Activated T-helper 1 cell treated with anti-CD3 and anti-CD28 coated beads, Interleukin-12 subunit alpha, Interleukin-12 subunit beta, Interleukin-2, Interleukin-4 antibody, amounts not matched to agents 30 ng/mL and 10 ng/mL and 1 ng/mL, durations not matched to agents 14 hours and 24 hours and 36 hours (primary cell): ENCODE measurements at places on chromosomes 2 and 18. TPM values are rescaled to one million over a fixed set of nuclear protein-coding genes. Genes with fewer than 3 reads are reported as not detected.

Gene ANKRD36C
- total RNA-seq, result 52.9 and 56.9 TPM in 2 replicates

GRCh38 chr2:159497847-159498246 lies 118.5 kb downstream of the BAZ2B start:
- no peak for DNase-seq
- H3K27ac ChIP-seq, result no peak overlapping the region
- peaks cover 11% of the 10 kb centered on the region for H3K4me1 ChIP-seq
- H3K27me3 ChIP-seq, result no peaks in the 10 kb centered on the region

Gene FOSL2
- 54.9 and 55.0 TPM in 2 replicates for total RNA-seq

Gene DNAH6
- 0.12 and 0.16 TPM in 2 replicates for total RNA-seq

Gene CDH7
- not detected in 2 replicates for total RNA-seq

DNA sequence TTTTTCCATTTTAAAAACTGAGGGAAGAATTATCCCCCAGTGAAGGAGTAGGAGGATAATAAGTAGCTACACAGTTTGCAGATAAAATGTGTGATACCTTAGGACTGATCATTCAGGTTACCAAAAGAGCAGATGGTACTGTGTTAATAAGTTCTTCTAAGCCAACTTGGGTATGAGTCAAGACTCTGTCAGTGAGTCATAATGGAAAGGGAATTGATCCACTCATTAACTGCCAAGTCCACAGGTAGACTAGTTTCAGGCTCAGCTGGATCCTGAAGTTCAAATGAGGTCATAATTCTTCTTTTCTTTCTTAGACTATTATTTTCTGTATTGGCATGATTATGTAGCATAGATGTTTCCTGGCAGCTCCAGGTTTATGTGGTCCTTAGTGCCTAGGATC lies 142.4 kb upstream of the ALPP start:
- peaks cover 61% of the 10 kb centered on the region for H3K4me1 ChIP-seq
- no peak overlapping the region for H3K4me3 ChIP-seq
- no peaks in the 10 kb centered on the region for H3K27me3 ChIP-seq
- peaks cover 12% of the 10 kb centered on the region for H3K36me3 ChIP-seq
- no peak for DNase-seq

Gene GATA6
- not detected in 2 replicates for total RNA-seq

Gene SCYGR2
- not detected in 2 replicates for total RNA-seq

GRCh38 chr2:152298754-152299153 lies 36.2 kb upstream of the FMNL2 start:
- no peak overlapping the region for H3K27ac ChIP-seq
- H3K4me1 ChIP-seq, result no peaks in the 10 kb centered on the region
- H3K27me3 ChIP-seq, result peaks cover 9% of the 10 kb centered on the region
- no peak for DNase-seq
- H3K36me3 ChIP-seq, result no peaks in the 10 kb centered on the region

- H3K4me1 ChIP-seq, result peaks cover 8% of the 10 kb centered on the region
- peaks cover 9% of the 10 kb centered on the region for H3K27me3 ChIP-seq
- no peak overlapping the region for H3K27ac ChIP-seq
- no peak for DNase-seq
These were observed 186.8 kb downstream of the TMEM247 start for GRCh38 chr2:46666044-46666679.

Gene B4GALT6
- 1.8 and 3.0 TPM in 2 replicates for total RNA-seq

DNA sequence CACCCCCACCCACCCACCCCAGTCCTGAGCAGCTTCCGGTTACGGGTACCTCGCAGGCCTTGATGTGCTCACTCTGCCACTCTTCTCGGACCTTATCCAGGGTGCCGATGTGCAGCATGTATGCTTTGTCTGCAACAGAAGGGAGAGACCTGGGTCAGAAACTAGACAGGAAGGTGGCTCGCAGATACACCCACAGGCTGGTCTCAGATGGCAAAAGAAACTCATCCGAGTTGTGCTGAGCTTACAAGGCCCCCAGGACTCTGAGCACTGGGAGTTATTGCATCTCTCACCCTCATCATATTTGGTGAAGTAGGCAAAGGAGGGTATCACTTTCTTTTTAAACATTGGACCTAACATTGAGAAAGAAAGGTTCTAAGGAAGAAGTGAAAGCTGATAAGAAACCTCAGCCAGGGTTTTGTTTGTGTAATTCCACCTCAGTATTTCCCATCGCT lies 30.6 kb upstream of the EPG5 start:
- H3K4me1 ChIP-seq, result peaks cover 24% of the 10 kb centered on the region
- no peaks in the 10 kb centered on the region for H3K27me3 ChIP-seq
- H3K4me3 ChIP-seq, result peak overlapping the region; percentile 66
- H3K36me3 ChIP-seq, result no peaks in the 10 kb centered on the region

Gene APCDD1
- not detected in 2 replicates for total RNA-seq

GRCh38 chr2:100929147-100929546 lies 72.9 kb upstream of the RPL31 start:
- no peak overlapping the region for H3K27ac ChIP-seq
- no peaks in the 10 kb centered on the region for H3K4me1 ChIP-seq
- no peak for DNase-seq
- no peaks in the 10 kb centered on the region for H3K27me3 ChIP-seq

- H3K4me1 ChIP-seq, result no peaks in the 10 kb centered on the region
- DNase-seq, result no peak
- H3K27ac ChIP-seq, result no peak overlapping the region
These were observed 131.3 kb downstream of the CCDC148 start for GRCh38 chr2:158325031-158325781.

DNA sequence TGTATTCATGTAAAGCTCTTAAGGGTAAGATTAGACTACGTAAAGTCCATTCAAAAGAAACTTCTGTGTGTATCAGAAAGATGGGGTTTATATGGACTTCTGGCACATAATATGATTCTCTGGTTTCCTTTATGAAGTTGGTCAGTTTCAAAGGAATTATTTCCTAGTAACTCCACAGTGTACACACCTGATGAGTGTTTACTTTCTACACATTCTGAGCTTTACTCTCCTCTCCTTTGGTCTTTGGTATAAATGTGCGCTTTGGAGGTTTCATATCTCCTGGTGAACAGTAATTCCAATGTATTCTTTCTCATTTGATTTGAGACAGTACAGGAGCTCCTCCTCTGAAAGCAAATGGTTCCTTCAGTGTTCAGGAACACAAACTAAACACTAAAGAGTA lies 88.1 kb downstream of the OXER1 start:
- H3K4me3 ChIP-seq, result no peak overlapping the region
- no peak overlapping the region for H3K27ac ChIP-seq
- H3K36me3 ChIP-seq, result peaks cover 3% of the 10 kb centered on the region
- H3K4me1 ChIP-seq, result peaks cover 5% of the 10 kb centered on the region
- no peaks in the 10 kb centered on the region for H3K27me3 ChIP-seq

Gene SGPP2
- total RNA-seq, result 29.5 and 31.2 TPM in 2 replicates

- DNase-seq, result no peak
- H3K27ac ChIP-seq, result no peak overlapping the region
- H3K27me3 ChIP-seq, result no peaks in the 10 kb centered on the region
- H3K4me3 ChIP-seq, result no peak overlapping the region
- H3K4me1 ChIP-seq, result no peaks in the 10 kb centered on the region
These were observed 82.4 kb downstream of the TRAPPC8 start for GRCh38 chr18:31860488-31860887.

DNA sequence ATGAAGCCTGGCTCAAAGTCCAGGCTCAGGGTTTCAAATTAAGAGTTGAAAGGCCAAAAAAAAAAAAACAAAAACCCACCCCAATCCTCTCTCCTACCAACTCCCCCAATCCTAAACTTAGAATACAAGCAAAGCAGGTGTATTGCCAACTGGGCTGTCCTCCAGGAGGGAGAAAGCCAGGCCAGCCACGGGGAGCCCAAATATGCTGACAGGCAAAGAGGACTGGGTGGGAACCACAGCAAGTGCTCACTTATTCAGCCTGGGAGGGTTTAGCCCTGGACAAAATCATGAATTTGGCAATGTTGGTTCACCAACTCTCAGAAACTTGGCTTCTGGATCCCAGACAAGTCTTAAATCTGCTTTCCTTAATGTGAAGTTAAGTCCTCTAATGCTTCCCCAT lies 36.5 kb downstream of the GKN2 start:
- no peaks in the 10 kb centered on the region for H3K27me3 ChIP-seq
- DNase-seq, result no peak
- H3K4me1 ChIP-seq, result peaks cover 11% of the 10 kb centered on the region
- no peak overlapping the region for H3K4me3 ChIP-seq
- no peak overlapping the region for H3K27ac ChIP-seq

- no peak for DNase-seq
- H3K27me3 ChIP-seq, result no peaks in the 10 kb centered on the region
- no peak overlapping the region for H3K4me3 ChIP-seq
These were observed 32.6 kb downstream of the CCDC102B start for GRCh38 chr18:68830256-68831045.

Gene CYP26B1
- total RNA-seq, result not detected in 2 replicates

Gene GPR39
- not detected in 2 replicates for total RNA-seq

Gene C2orf92
- total RNA-seq, result 16.1 and 17.2 TPM in 2 replicates

DNA sequence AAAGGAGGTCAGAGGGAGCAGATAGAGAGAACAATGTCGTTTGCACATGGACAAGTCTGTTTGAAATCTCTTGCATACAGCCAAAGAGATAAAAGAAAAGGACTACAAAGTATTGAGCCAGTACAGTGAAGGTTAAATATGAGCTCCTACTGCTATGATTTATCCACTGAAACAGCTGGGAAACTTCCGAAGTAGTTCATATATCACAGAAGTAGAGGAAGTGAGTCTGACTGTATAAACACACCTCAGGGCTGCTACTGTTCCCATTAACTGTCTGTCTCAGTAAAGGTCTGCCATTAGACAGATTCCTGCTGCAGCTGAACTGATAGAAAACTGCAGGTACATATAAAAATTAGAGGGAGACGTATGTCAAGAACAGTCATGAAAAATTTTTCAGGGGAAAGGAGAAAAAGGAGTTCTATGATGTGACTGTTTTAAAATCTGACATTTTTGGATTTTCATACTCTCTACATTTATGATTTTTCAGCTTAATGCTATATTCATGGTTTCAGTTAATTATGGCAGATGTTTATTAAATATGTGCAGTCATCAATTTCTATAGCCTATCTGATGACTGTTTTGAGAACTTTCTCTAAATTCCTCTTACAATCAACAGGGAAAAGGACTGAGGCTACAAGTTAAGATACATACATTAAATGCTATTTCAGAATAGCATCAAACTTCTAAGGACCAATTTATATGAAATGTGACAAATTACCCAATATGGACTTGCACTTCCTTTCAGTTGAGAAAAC lies 364.7 kb downstream of the ERBB4 start:
- no peaks in the 10 kb centered on the region for H3K36me3 ChIP-seq
- no peaks in the 10 kb centered on the region for H3K27me3 ChIP-seq
- no peak overlapping the region for H3K4me3 ChIP-seq
- no peak overlapping the region for H3K27ac ChIP-seq
- H3K4me1 ChIP-seq, result no peaks in the 10 kb centered on the region
- no peak for DNase-seq

Gene CASP10
- total RNA-seq, result 13.5 and 15.7 TPM in 2 replicates
